ENCODE measurements at places on chromosomes 3 and 15.

- DNase-seq, result no peak
Measured at GRCh38 chr15:84907731-84908130, 23.3 kb downstream of the SLC28A1 start.

DNA sequence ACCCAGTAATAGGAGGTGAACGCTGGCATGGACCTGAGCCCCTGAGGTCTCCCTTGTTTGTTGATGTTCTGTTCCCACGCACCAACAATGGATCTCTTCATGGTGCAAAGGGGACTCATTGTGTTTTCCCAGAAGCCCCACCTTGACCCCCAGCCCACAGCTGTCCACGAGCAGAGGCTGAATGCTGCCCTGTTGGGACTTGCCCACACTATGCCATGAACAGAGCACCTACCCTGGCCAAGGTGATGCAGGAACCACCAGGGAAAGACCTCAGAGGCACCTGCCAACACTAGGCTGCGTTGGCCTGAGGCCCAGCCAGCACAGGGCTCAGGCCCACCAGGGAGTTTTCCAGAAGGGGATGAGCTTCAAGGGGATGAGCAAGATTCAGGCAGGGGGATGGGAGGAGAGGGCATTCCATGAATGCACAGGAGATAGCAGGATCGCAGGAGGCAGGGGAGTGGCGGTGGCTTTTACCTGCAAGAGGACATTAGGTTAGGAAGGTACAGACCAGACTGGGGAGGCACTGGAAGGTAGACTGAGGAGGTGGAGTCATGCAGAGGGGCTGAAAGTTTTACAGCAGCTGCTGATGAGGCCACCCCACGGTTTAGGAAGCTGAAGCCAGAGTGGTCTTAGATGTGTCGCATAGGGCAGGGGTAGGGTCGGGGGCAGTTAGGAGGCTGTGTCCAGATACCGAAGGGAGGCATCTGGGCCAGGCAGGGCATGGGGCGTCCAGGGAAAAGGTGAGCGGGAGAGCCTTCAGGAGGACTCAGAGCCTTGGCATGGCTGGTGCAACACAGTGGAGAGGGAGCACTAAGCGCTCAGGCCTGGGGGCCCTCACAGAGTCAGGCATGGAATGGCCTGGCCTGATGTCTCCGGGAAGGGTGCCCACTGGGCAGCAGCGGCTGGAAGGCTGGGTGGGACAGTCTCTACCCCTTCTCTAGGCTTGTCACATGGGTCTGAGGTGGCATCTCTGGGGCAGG is 4.0 kb upstream of the PHGR1 start:
- DNase-seq, result no peak

DNA sequence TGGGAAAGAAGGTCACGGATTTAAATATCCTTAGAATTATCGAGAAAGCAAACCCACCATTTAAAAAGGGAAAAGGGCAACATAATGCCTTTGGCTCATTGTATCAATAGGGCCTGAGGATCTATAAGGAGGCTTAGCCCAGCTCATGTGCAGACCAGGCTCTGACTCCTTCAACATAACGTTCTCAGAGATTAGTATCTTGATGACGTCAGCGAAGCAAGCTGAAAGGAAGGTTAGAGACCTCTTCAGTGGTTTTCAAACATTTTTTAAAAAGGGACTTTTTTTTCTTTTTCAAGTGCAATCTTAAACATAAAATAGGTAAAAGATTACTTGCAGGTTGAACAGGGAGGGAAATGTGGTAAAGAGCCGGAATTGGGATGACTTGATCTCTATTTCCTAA is 463.9 kb upstream of the ADAMTS9 start:
- DNase-seq, result no peak

DNA sequence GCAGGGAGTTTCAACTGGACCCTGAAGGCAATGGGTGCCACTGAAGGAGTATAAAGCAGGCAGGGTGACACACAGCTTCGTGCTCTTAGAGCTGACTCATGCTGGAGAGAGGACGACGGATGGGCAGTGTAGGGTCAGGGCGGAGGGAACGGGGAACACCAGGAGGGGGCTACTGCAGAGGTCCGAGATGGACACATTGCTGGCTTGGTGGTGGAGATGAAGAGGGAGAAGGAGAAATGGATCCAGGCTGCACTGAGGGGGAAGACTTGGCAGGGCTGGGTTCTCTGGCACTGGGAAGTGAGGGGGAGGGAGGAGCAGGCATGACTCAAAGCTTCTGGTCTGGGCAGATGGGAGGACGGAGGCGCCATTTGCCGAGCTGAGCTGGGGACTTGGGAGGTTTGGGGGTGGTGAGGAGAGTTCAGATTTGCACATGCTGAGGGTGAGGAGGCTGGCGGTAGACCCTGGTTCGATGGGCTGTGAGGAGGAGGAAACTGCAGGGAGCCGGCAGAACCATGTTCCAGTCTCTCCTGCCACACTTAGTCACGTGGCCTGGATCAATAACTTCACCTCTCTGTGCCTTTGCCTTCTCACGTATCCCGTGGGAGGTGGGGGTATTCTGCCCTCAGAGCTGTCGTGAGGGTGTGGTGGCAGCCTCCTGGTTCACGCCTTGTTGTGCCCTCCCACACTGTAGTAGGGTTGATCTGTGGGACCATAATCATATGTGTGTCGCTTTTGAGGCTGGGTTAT is 4.6 kb upstream of the KCTD6 start:
- no peak for DNase-seq

- no peak for DNase-seq
Measured at GRCh38 chr3:190481779-190482178, 32.1 kb upstream of the TMEM207 start.

GRCh38 chr15:34987609-34988026 is 469 bp downstream of the ZNF770 start:
- no peak for DNase-seq

- DNase-seq, result no peak
Measured at GRCh38 chr3:27591312-27592210, 107.4 kb upstream of the SLC4A7 start.

- DNase-seq, result no peak
Measured at GRCh38 chr3:71778353-71778752, 6.6 kb downstream of the PROK2 start.

- no peak for DNase-seq
Measured at GRCh38 chr3:110576960-110577359, 494.7 kb upstream of the NECTIN3 start.

DNA sequence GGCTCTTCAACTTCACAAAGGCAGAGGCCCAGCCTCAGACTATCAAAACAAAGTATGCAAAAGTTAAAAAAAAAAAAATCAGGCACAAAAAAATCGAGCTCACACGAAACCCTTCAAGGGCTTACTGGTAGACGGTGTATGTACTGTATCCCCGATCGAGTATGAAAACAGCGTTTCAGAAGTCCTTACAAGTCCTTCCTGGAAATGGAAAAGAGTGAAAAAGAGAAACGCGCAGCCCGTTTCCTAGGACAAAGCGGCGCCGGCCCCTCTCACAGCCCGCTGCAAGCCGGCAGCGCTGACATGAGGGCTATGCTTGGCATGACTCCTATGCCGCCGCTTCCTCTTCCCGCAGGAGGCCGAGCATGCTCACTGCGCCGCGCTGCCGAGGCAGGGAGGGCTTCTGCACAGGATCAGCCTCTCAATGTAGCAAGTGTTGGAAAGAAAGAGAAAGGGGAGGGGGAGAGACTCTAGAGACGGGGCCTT is at the start of gene VGLL4:
VGLL4 (minus strand) TSS at position 311 of the 483 bp plus-strand sequence. CDS start 397 bp downstream, outside the sequence.
- DNase-seq, result peak; percentile 71

DNA sequence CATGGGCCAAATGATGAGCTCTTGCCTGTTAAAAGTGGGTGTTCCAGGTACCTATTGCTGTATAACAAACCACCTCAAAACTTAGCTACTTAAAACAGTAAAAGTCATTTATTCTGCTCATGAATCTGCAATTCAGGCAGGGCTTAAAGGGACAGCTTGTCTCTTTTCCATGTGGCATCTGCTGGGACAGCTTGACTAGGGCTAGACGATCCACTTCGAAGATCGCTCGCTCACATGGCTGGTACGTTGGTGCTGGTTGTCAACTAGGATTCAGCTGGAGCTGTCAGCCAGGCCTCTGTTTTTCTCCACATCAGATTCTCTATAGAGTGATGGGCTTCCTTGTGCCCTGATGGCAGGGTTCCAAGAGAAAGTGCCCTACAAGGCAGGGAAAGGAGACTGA is 581.3 kb downstream of the NTRK3 start:
- DNase-seq, result no peak
